ENCODE measurements at places on chromosomes 4 and X.

DNA sequence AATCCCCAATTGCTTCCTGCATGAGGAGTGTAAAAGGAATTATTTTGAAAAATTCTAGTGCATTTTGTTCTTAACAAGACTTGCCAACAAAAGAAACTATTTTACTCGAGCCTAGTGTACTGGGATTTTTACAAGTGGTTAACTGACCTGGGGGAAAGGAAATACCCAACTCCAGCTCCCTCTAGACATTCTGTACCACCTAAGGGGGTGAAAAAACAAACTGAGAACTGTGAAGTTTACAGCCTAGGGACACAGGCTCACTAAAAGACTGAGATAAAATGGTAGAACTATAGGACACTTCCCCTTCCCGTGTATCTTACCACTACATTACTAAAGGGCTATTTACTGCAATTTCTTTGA, 2.6 kb upstream of the ADH5 start:
- no peak for DNase-seq

DNA sequence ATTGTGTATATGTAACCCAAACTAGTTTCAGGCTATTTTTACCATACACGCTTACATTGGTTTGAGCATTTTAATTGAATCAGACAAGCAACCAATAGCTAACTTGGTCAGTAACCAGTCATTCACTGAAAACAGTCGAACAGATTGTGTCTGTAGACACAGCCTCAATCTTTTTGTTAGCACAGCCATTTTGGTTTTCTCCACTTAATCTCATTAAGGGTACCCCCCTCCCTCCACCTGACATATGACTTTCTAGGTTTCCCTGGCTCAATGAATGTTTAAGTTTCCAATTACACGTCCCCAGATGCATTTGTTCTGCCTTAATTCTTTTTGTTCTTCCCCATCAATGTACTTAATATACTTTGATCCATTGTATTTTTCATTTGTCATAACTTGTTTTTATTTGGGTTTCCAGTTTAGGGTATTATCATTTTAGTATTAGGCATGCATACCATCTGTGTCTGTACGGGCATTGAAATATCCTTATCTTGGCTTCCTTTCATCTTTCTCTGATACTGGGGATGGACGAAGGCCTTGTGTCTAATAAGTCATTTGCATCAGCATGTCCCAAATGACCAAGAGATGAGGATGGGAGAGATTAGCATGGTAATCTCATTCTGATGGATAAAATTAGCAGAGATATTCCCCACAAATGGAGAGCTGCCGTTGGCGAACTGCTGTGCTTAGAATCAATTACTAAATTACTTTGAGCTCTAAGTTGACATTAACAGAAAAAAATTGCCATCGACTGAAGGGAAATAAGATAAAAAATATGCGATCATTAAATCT, 35.9 kb upstream of the PHOX2B start:
- DNase-seq, result no peak

DNA sequence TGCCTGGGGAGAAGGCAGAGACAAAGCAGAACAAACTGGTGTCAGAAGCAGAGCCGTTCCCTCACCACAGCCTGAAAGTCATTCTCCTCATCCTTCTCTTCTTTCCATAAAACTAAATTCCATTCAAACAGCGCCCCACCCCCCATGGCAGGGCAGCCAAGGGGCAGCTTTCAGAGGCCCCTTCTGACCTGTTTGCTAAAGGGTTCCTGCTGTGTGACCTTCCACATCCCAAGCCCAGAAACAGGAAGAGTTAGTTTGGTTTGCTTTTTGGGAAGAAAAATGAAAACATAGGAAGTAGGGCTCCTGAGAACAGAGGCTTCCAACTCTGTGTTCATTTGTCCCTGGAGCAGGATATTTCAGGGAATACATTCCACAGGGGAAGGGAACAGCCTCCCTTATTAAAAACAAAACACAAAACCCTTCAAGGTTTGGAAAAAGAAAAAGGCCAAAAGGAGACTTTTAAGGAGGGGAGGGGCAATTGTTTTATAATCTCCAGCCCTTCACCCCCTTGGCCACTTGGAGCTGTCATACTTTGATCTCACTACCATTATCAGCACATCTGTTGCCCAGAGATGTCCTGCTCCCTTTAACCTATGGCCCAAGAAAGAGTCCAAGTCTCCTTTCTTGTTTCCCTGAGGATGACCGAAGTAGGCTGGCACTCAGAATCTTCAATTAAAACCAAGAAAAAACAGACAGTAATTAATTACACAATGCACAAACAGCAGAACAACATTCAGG, 25.3 kb downstream of the STARD8 start:
- no peak for DNase-seq

- DNase-seq, result no peak
Observed at GRCh38 chrX:96771486-96771885, 86.8 kb downstream of the DIAPH2 start.

DNA sequence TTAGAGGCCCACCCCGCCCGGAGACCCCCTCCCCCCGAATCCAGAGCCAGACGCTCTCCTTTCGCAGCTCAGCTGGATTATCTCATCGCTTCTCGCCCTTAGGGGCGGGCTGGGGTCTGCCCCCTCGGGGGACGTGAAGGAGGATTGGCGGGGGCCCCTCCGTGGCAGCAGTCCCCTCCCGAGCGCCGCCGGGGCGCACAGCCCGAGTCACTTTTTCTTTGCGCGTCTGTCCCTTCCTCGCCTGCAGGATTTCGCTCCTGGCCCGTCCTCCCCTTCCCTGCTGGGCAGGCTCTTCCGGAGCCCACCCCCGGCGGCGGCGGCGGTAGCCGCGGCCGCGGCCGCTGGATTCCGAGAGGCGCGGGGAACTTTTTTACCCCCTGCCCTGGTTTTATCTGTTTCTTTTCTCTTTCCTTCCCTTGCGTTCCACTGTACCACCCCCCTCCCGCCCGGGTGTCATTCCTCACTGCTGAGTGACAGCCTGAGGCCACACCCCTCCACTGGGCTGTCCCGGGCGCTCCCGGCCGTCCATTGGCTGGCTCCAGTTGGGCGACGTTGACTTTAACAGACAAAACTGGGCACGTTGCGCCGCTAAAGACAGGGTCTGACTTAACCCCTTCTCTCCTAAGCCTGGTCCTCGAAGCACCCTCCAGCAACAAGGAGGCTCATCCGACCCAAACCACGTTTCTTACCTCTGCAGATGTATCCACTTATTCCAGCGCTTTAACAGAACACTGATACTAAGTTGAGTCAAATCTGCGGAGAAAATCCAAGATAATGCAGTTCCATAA, 492 bp upstream of the NKX3-2 start:
- DNase-seq, result peak; percentile 72

DNA sequence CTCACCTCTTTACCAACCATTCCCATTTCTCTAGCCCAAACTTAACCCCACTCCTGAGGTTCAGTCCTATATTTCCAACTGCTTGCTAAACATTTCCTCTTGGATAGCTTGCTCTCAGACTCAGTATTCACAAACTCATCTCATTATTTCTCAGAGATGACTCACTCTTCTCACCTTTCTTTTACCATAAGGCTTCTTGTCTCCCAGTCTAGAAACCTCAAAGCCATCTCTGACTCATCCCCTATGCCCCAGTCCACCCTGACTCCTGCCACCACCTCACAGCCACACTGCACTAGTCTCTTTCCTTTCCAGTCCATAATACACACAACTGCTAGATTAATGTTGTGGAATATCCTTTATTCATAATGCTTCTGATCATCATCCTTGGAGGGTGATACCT, 4.8 kb downstream of the FRMPD3 start:
- DNase-seq, result no peak

DNA sequence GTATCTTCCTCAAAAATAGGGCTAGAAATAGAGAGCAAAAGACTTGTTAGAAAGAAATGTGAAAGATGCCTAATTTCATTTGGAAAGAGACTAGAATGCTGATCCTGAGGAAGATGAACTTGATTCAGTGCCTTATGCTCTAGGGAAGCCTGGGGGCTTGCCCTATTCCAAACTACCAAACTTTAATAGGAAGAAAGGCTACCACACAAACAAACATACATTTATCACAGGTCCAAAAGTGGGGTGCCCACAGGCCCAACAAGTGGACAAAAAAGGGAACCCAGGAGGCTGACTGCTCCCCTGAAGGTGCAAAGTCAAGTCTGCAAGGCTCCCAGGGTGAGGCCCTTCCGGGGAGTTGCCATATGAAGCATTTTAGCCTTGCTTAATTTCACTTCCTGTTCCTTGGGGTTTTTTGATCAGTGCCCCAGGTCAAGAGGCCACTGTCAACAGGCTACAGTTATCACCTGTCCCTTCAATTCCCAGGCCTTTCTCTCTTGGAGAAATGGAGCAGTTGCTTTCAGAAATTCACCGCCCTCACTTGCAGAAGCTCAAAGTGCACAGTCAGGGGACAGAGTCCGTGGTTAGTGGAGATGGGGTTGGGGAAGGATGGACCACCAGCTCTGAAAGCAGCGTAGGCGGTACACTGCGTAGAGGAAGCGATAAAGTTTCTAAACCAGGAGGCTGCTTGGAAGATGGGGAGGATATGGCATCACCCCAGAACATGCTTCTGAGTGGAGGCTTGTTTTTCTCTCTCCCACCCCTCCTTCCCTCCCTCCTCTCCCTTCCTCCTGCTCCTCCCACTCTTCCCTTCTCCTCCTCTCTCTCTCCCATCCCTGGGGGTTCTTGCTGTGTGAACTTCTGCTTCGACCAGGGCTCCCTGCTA, 36.4 kb downstream of the TMEM154 start:
- DNase-seq, result no peak

DNA sequence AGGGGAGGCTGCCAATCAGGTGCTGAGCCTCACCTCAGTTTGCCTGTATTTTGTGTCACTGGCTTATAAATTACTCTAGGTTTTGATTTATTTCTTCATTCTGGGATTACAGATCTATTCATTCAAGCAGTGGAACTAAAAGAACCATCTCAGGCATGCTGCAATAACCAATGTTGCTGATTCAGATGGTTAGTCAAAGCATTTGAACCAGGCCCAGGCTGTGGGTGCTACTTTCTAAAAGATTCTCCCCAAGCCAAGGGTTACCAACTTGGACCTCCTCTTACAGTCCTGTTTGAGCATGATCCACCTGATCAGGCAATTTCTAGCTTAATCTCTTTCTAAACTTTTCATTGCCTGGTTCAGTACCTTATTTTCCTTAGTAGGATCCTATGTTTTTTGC, 67.2 kb downstream of the TMEM131L start:
- DNase-seq, result no peak

DNA sequence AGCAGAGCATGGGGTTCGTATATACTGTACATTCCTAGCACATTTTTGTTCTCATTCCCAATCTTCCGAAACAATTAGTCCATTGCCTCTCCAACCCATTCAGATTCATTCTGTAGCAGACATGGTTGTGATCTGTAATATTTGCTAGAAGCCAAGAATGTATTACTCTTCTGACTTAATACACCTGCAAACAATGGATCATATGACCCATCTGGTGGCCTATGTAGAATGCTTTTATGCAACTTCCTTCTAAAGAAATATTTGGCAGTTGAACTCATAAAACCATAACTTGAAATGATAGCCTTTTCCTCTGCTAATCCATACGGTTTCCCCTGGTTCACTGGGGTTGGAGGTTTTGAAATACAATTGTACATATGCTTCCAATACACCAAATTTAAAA, 32.8 kb upstream of the SGMS2 start:
- no peak for DNase-seq

DNA sequence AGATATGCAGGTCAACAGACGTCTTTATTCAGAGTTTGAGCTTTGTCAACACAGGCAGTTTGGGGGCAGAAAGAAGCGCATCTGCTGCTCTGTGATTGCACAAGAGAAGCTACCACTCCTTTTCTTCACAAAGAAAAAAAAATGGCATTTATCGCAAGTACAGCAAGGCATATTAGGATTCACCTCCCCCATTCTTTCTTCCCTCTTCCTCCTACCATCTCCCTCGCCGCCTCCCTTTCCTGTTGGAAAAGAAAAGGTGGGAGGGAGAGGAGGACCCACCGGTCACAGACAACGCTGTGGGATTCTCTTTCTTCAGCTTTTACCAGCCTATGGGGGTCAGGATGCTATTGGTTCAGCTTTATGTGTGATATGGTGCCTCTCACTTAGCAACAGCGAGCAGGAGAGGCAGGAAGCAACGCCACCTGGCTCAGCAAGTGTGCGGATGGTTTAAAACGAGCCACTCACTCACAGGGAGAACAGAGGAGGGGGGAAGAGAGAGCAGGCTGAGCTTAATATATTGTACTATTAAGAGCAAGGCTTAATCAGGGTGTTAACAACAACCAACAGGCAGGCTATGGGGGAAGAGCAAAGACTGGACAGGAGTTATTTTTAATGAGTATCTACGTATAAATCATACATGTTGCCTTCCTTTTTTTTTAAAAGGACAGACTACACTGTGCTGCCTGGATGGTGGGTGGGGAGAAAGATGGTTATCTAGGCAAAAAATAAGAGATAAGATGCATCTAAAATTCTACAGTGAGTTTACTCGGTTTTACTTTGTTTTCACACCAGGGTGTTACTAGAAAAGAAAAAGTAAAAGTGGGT, 104.7 kb downstream of the MAML3 start:
- DNase-seq, result no peak

GRCh38 chrX:131288738-131289511, at the start of gene IGSF1:
IGSF1 (minus strand) TSS chrX:131289306; CDS start chrX:131286674, 2,632 bp downstream.
- DNase-seq, result no peak

DNA sequence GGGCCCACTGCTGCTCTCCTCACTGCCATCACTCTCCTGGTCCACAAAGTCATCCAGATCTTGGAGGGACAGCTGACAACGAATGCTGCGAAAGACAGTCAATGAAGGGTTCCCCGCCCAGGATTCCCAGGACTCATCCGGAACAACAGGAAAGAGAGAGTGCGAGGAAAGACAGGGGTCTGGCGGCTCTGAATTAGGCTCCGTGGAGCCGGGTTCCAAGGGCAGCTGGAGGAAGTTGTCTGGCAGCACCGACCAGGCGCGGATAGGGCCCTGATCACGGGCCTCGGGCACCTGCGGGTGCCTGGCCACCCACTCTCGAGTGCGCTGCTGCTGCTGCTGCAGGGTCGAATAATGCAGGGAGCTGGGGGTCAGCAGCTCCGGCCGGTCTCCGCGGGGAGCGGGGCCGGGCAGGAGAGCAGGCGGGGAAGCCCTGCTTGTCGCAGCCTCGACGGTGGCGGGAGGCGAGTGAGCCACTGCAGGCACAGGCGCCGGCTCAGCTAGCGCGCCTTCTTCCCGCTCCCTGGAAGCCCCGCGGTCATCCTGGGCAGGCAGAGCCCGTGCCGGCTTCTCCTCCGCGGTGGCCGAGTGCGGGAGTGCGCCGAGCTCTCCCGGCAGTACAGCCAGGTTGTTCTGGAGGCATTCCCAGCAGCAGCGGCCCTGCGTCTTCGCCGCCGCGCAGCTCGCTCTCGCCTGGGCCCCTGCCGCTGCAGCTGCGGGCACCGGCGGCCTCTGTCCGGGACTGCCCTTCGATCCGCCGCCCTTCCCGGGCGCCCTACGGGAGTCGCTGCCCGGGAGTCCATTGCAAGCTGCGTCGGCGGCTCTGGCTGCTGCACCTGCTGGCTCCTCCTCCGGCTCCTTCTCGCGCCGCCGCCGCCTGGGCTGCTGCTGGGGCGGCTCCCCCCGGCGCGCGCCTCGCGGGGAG, 1.1 kb downstream of the SOWAHB start:
- DNase-seq, result peak; percentile 40

Measured in D721Med (cell line).